ENCODE measurements at places on chromosomes 2 and 18.

DNA sequence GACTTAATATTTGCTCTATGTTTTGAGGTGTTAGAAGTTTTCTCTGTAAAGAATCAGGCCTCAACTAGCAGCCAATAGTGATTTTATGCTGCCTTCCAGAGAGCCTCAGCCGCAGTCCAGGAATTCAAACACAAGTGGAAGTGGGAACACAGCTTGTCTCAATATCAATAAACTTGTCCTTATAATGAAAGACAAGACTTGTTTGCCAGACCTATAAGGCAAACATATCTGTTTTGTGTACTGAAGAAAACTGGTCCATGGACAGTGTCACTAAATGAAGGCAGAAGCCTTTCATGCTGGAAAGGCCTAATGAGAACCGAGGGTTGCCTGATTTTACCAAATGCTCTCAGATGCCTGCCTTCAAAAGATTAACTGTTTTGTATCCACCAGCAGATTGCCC, 182.2 kb downstream of the EPHA4 start:
- DNase-seq = no peak

DNA sequence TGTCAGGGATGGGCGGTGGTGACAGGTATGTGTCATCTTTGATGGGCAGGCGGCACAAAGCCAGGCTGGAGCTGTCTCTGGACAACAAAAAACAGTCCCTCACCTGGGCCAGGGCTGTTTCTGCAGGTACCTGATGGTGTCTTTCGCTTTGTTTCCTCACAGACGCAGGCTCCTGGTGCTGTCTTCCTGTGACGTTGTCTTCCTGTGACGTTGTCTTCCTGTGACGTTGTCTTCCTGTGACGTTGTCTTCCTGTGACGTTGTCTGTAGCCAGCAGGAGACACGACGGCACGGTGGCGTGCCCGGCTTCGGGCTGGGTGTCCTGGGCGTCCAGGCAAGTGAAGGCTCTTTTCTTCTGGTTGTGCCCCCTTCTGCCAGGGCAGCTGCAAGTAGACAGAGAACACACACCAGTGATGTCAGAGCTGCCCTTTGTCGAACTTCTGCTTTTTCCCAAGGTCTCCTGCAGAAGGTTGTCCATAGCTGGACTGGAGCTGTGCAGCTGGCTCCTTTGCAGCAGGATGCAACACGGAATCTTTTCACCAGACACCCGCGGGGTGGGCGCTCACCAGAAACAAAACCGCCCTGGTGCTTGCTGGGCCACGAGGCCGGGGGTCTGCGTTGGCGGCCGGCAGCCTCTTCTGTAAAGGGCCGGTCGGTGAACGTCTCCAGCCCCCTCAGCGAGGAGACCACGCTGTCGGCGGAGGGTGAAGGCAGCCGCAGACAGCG, 21.1 kb downstream of the GPR35 start:
- no peak for DNase-seq

DNA sequence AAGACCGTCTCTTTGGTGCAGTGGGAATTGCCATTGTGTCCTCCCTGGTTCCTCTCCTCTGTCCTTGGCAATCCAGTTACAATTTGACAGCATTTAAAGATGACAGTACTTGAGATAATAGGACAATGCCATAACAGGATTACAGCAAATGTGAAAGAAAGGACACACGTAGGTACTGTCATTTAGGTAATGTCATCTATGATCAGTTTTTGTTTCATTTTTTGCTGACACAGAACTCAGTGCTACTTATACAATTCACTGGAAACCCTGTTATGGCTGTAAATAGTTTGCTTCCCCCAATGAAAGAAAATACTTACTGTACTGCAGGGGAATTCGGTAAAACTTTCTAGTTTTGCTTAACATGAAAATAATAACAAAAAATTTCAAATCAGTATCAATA, 65.2 kb downstream of the BCL11A start:
- no peak for DNase-seq

- no peak for DNase-seq
Observed at GRCh38 chr2:151946899-151947812, 118.9 kb upstream of the ARL5A start.

DNA sequence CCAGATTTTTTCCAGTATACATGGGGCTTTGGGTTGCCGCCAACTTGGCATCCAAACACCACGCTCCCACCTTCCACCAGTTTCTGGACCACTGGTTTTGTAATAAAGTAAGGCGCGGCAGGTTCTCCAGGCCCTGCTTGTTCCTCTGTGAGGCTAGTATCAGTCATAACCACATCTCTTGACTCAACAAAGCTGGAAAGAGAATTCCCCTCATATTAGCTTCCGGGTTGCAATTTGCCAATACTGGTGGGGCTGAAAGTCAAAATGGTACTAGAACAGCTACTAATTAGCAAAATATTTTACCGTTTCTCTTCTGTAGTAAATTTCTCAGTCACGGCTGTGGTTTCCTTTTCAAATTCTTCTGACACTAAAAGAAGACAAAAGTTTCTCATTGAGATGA, 25.0 kb downstream of the TTN start:
- no peak for DNase-seq

- no peak for DNase-seq
Observed at GRCh38 chr2:2875831-2876230, 501.8 kb downstream of the EIPR1 start.

DNA sequence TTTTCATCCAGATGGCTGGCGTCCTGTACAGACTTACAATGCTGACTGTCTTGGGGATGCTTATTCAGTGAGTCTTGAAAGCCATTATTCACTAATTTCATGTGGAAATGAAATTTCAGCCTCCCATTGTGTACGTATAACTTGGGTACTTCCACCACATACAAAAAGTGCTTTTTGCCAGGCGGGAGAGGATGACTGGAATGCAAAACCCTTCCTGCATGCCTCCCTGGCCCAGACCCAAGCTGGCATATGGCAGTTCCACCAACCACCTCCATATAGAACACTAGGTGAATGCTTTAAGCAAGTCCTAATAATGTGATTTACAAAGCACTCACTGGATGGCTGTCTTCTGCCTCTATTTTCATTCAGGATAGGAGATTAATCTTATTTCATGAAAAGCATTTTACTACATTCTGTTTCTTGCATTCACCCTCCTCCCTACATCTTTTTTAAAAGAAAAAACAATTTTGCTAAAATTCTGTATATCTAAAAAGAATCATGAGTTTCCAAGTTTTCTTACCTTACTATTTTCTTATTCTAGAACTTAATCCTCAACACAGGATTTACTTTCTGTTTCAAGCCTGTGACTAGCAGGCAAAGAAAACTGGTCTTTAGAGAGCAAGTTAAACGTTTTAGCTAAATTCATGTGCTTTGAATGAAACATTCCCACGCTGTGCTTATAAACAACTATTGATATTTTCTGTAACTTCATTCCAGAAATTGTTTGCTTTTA, 327.6 kb downstream of the NCKAP5 start:
- DNase-seq = no peak

- DNase-seq = no peak
Observed at GRCh38 chr2:47735912-47736311, 47.0 kb upstream of the MSH6 start.

- DNase-seq = no peak
Observed at GRCh38 chr2:216877085-216877484, 17.2 kb upstream of the TNP1 start.

DNA sequence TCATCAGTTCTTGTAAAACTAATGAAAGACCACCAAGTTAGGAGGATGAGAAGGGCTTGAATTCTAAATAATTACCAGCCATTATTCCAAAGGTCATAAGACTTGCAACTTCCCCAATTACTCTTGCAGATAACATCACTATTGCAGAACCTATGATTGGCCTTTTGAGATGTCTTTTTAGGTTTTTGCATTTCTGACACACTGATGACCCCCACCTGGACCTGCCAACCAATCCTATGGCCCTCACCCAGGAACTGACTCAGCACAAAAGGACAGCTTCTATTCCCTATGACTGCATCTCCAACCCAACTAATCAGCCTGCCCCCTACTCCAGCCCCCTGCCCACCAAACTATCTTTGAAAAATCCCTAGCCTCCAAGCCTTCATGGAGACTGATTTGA, 111.5 kb upstream of the COPS8 start:
- no peak for DNase-seq

- DNase-seq = no peak
Observed at GRCh38 chr18:54159906-54160305, 64.6 kb downstream of the MBD2 start.

DNA sequence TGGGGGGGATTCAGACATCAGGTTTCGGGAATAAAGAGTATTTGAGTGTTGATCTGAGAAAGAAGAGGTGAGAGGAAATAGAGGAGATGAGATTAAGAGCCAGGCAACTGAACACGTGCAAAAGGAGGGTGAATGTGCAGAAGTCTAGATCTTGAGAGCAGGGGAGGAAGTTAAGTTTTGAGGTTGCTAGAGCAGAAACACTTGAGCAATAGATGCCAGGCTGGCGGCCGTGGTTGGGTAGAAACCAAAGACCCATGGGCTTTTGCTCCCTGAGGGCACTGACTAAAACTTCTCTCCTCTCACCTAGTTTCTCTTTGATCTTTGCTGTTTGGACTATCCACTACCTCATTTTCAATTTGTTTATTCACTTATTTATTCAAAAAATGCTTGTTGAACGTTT, 116.0 kb downstream of the CDC42EP3 start:
- DNase-seq = no peak

DNA sequence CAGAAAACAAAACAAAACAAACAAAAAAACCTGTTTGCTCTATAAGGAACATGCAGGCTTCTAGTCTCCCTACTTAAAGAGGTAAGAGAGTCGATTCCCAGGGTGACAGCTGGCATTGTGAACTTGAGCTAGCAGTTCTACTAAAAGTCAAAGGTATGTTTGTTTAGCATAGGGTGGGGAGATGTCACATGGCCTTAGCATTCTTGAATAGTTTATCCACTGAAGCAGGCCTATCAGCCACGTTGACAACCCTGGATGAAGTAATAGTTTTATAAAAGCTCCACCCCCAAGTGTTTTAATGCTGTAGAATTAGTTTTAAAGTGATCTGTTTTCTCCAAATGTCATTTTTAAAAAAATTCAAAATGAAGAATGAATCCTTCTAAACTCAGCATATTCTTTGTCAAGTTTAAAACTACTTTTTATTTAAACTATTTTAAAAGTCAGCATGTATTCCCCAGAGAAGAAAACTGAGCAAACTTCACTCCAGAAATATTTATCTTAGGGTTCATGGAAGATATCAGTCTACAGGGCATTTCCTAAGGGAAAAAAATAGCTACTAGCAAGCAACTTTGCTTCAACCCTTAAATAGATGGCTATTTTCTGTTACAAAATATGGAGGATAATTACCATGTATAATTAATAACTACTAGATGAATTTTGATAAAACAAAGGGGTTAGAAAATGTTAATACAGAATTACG, 1.7 kb downstream of the MYOM1 start:
- DNase-seq = no peak

DNA sequence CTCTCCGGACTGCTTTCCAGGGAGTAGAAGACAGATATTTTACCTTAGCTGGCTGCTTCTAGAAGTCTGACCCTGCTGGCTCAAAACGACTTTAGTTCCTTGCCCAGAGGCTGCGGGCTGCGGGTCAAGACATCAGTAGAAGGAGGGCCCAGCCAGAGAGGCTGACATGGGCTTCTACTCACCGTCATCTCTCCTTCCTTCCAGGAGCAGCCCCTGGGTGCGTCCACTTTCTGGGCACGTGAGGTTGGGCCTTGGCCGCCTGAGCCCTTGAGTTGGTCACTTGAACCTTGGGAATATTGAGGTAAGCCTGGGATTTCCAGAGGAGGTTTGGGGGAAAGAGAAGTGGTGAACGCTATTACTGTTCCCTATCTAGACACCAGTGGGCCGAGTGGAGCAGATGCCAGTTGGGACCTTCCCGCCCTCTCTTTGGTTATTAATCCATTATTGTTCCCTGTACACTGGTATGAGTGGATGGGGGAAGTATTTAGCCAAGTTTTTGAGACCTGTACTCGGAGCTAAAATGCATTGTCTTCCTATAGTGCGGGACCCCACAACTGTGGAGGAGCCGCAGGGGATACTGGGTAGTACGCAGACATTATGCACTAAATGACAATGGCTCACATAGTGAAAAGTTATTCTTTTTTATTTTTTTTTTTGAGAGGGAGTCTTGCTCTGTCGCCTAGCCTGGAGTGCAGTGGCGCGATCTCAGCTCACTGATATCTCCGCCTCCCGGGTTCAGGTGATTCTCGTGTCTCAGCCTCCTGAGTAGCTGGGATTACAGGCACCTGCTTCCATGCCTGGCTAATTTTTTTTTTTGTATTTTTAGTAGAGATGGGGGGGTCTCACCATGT, 26.3 kb upstream of the CASP8 start:
- no peak for DNase-seq

GRCh38 chr2:136124805-136125204, 6.9 kb upstream of the CXCR4 start:
- no peak for DNase-seq

DNA sequence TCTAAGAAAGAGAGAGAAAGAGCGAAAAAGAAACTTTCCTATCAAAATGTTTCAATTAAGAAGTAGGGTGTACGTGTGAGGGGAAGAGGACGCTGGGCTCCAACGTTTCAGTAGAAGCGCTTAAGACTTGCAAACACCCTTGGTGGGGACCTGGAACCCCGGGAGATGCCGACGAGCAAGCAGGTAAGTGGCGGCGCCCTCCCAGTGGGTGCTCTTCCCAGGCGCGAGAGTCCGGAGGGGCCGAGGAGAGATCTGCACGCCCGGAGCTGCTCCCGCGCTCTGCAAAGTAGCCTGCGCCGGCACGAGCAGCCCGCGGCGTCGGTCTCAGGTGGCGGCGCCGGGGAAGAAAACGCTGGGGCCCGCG, 678 bp upstream of the OTX1 start:
- DNase-seq = no peak

GRCh38 chr18:11943551-11943950, 35.4 kb upstream of the MPPE1 start:
- DNase-seq = no peak

DNA sequence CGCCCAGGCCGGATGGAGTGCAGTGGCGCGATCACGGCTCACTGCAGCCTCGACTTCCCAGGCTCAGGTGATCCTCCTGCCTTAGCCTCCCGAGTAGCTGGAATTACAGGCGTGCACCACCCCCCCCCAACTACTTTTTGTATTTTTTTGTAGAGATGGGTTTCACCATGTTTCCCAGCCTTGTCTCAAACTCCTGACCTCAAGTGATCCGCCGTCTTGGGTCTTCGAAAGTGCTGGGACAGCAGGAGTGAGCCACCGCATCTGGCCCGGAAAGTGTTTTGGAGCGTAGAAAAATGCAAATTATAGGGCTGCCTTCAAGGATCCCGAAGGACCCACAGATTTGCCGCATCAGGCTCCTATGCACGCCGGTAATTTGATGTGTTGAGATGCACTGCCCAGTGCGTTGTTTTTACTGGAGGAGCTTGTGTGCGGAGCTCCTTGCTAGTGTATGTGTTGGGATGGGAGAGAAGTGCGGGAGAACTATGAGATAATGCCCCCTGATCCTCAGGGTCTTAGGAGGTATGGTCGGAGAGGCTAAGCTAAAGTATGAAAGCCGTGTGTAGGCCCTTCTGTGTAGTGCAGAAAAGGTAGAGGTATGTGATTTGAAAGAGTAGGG, 1.2 kb upstream of the CLASP1 start:
- no peak for DNase-seq

DNA sequence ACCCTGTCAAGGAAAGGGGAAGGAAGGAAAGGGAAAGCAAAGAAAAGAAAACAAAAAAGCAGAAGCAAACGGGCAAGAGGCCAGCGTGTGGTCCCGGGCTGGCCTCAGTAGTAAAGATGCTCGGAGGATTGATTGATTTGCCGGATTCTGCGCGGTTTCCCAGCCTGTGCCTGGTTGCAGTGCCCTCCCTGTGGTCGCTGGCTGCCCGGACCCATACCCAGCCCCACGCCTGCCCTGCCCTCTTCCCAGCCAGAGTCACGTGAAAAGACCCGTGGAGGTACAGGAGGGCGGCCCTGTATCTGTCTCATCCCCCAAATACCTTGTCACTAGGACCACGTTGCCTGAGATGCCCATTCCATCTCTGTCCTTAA, 55.1 kb upstream of the IMP4 start:
- DNase-seq = no peak

- no peak for DNase-seq
Observed at GRCh38 chr2:231457101-231457500, 7.2 kb downstream of the NCL start.
